ENCODE measurements at places on chromosomes 3 and 15.
A peak's percentile ranks its signal among the peaks of the same experiment; 100 is the strongest.

- no peak for DNase-seq
Observed at GRCh38 chr3:82088749-82089148, 327.3 kb upstream of the GBE1 start.

DNA sequence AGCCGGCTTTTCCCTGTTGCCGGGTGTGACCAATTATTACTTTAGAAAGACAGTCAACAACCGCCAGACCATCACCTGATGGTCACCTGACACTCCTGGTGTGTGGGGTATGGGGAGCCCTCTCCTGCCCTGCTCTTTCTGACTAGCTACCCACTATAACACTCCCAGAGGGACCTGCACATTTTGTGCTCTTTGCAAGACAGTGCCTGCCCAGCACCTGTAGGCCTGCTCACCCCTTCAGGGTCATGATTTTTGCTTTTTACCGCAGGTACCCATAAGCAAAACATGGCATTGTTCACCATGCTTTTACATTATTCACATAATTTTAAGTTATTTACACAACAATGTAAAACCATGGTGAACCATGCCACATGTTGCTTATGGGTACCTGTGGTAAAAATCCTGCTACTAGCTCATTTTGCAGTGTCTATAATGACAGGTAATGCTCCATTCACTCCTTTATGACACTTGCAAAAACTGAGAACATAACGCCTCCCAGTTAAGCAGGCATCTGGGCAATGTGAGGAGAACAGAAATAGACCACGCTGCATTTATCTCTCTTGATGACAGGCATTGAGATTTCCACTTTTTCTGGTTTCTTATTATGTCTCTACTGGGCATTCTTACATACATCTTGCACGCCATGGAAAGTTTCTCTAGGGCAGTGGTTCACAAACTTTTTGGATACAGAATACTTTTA is 9.9 kb downstream of the CCRL2 start:
- DNase-seq: no peak

DNA sequence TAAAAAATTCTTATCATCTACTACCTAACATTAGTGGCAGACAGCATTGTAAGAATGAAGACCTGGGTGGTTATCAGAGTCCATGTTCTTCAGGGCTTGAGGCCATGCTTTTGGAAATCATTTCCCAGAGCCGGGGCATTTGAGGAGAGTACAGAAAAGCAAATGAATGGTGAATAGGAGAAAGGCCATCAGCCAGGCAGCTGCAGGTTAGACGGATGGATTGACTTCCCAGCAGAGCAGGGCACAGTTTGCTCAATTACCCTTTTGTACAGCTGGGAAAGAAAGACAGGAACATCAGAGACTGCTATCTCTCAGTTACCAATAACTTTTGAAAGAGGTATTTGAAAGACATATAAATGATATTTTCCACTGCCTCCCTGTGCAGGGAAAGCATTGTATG is 135.6 kb downstream of the ALCAM start:
- DNase-seq: no peak

DNA sequence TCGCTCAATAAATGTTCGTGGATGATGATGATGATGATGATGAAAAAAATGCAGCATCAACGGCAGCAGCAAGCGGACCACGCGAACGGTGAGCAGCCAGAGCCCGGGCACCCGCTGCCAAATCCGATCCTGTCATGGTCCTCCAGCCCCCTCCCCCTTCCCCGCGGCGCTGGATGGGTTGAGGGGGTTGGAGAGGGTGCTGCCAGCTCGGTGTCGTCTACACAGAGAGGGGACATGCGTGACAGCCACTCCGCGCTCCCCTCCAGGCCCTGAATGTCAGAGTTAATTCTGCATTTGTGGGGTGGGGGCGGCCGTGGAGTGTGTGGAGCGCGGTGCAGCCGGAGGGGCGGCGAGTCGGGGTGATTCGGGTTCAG is 722 bp downstream of the CACNA1D start:
- no peak for DNase-seq

DNA sequence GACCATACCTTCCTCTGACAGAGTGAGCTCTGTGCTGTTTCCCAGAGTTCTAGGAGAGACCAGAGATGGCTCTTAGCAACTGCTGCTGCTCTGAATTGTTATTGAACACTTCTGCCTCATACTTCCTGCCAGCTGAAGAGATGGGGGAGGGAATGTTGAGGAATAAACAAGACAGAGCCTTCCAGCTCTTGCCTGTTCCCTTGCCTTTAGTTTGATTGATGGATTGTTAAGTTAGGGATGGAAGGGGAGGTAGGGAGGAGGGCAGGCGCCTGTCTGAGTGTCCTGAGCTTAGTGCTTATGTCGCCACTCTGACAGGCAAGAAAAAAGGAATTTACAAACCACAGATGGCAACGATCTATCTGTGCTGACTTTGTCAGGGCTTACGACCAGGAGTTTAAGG is 42.8 kb downstream of the ZNF609 start:
- peak; percentile 45 for DNase-seq

GRCh38 chr3:45873036-45873435 is 13.3 kb upstream of the CCR9 start:
- no peak for DNase-seq

DNA sequence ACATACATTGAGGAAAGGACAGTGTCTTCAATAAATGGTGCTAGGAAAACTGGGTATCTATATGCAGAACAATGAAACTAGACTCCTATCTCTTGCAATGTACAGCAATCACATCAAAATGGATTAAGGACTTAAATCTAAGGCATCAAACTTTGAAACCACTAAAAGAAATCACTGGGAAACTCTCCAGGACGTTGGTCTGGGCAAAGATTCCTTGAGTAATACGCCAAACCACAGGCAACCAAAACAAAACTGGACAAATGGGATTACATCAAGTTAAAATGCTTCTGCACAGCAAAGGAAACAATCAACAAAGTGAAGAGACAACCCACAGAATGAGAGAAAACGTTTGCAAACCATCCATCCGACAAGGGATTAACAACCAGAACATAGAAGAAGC is 14.5 kb downstream of the LAMP3 start:
- DNase-seq: no peak

GRCh38 chr3:66747261-66747660 is 246.4 kb upstream of the LRIG1 start:
- DNase-seq: no peak

GRCh38 chr3:55339819-55340218 is 147.3 kb downstream of the WNT5A start:
- no peak for DNase-seq

DNA sequence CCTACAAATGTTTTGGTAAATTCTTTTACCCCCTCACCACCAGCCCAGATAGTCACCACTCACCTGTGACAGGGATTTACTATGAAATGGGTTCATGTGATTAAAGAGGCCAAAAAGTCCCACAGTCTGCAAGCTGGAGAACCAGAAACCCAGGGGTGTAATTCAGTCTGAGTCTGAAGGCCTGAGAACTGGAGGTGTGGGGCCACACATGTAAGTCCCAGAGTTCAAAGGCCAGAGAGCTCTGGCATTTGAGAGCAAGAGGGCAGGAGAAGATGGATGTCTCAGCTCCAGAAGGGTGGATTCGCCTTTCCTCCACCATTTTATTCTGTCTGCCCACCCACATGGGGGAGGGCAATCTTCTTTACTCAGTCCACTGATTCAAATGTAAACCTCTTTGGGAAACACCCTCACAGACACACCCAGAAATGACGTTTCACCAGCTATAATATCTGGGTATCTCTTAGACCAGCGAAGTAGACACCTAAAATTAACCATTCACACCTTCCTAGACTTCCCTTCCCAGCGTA is 11.9 kb downstream of the RTP3 start:
- no peak for DNase-seq

DNA sequence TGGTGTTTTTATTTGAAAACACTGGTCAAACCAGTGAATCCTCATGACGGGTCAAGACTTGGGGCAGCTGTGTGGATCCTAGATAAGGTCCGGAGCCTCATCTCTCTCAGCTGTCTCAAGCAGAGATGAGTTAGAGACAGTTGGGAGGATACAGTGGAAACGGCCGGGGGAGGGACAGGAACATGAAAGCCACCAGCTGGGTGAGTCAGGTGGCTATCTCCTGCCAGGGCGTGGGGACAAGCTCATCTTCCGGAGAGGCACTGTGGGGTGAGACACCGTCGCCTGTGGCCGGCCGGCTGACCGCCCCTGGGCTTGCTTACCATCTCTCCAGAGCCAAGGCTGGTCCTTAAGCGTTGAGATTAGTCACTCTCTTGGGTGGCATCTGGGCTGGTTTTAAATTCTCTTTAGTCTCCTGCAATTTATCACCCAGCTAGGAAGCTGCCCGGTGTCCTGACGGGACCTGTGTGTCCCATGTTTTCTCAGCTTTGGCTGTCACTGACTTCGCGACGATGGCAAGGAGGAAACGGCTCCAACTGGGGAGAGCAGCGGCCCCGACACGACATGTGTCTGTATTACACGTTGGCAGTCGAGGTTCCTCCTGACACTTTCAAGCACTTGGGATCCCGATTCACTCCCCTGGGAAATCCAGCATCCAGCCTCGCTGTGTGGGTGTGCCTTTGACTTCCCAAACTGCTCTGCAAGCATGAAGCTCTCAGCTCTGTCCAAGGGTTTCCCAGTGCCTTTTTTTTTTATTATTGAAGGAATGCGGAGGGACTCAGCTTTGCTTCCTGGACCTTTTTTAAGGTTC is 7.5 kb downstream of the ST8SIA2 start:
- no peak for DNase-seq

- no peak for DNase-seq
Observed at GRCh38 chr3:188687389-188687788, 484.4 kb upstream of the TPRG1 start.

DNA sequence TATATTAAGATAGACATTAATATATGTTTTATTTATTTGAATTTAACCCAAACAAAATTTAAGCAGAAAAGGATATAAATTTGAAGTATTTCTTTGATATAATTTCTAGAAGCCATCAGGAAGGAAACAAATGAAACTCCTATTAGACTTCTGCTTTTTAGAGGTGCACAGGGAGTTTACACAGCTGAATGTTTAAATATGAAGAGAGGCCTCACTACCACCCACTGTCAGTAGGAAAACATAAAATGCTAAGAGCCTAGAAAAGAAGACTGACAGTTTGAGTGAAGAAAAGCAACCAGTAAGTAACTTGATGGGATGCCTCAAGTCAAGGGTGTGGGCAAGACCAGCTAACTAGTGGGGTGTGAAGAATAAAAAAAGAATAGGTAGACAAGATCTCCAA is 19.7 kb downstream of the PLSCR2 start:
- no peak for DNase-seq

DNA sequence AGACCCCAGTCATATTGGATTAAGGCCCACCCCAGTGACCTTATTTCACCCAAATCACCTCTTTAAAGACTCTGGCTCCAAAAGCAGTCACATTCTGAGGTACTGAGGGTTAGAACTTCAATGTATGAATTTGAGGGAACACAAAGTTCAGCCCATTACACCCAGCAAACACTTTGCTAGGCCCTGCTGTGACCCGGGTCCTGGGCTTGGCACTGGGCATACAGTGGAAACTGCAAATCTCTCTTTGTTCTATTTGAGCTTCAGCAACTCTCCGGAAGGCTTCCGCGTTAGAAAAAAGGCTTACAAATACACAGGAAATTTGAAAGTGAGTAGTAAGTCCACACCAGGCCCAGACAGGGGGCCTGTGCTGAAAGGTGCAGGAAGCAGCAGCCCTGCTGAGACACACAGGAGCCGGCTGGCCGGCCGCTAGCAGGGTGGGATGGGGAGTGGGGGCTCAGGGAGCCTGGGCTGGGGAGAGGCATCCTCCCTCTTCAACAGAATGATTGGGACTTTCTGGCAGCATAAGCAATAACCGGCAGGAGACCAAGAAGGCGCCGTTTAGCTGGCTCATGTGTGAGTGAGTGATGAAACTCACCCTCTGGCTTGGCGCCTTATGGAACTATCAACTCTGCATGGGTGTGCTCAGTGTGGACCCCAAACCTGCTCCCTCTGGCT is 13.0 kb downstream of the LIPC start:
- DNase-seq: peak; percentile 68

DNA sequence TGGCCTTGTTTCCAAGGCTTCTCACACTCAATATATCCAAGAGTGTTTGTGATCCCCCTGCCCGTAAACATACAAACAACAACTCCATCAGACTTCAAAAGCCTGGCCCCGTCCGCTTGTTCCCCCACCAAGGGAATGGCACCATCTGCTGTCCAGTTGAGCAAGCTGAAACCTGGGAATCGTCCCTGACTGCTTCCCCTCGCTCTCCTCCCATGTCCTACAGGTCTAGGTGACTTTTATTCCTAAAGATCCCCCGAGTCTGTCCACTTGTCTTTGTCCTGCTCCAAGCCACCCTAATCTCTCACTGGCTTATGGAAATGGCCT is 27.9 kb upstream of the FAM174B start:
- DNase-seq: no peak

GRCh38 chr15:71784719-71785118 is 25.6 kb upstream of the NR2E3 start:
- no peak for DNase-seq

- no peak for DNase-seq
Observed at GRCh38 chr3:58241306-58242044, 3.9 kb downstream of the ABHD6 start.

DNA sequence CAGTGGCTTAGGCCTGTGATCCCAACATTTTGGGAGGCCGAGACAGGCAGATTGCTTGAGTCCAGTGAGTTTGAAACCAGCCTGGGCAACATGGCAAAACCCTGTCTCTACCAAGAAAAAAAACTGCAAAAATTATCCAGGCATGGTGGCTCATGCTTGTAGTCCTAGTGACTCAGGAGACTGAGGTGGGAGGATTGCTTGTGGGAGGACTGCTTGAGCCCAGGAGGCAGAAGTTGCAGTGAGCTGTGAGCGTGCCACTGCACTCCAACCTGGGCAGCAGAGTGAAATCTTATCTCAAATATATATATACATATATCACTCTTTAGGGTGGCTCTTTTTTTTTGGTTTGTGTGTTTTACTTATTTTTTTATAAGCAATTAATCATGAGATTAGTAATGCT is 83.7 kb upstream of the WDR72 start:
- DNase-seq: no peak

DNA sequence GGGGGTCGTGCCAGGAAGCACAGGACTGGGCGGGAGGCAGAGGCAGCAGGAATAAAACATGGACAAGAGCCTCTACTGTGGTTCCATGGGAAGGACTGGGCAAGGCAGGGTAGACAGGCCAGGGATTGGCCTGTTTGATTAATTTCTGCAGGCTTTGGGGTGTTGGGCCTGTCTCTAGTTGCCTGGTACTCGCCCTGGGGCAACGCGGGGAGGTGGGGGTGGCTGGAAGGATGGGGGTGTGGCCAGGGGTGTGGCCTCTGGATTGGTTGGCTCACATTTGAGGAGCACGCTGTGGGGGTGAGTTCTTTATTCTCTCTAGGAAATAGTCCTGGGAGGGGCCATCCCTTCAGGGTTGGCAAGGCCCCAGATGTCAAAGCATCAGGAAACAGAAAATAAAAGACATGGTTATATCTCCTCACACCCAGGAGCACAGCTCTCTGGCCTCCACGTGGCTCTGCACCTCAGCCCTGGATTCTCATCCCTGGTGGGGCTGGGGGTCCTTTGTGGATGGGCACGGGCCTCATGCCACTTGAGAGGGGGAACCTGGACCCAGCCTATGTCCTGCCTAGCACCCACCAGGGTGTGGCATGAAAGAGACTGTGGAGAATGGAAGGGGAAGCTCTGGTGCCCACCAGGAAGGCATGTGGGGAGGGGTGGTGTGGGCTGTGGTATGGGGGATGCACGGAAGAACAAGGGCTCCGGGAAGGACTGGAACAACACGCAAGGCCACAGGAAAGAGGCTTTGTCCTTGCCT is 223.0 kb upstream of the LYSMD4 start:
- no peak for DNase-seq

GRCh38 chr3:136819392-136819730 is 435 bp downstream of the SLC35G2 start:
- DNase-seq: peak; percentile 41
